Activated naive CD4-positive, alpha-beta T cell treated with anti-CD3 and anti-CD28 coated beads, Interleukin-2, amount 50 U/mL, for 72 hours (primary cell): ENCODE measurements at places on chromosomes 16 and 17. TPM values are rescaled to one million over a fixed set of nuclear protein-coding genes. Genes with fewer than 3 reads are reported as not detected.

- no peak for DNase-seq
Observed at GRCh38 chr17:83012200-83012785, 67.1 kb upstream of the METRNL start.

GRCh38 chr17:64129515-64129764 is 504 bp downstream of the ERN1 start:
- DNase-seq: no peak

DNA sequence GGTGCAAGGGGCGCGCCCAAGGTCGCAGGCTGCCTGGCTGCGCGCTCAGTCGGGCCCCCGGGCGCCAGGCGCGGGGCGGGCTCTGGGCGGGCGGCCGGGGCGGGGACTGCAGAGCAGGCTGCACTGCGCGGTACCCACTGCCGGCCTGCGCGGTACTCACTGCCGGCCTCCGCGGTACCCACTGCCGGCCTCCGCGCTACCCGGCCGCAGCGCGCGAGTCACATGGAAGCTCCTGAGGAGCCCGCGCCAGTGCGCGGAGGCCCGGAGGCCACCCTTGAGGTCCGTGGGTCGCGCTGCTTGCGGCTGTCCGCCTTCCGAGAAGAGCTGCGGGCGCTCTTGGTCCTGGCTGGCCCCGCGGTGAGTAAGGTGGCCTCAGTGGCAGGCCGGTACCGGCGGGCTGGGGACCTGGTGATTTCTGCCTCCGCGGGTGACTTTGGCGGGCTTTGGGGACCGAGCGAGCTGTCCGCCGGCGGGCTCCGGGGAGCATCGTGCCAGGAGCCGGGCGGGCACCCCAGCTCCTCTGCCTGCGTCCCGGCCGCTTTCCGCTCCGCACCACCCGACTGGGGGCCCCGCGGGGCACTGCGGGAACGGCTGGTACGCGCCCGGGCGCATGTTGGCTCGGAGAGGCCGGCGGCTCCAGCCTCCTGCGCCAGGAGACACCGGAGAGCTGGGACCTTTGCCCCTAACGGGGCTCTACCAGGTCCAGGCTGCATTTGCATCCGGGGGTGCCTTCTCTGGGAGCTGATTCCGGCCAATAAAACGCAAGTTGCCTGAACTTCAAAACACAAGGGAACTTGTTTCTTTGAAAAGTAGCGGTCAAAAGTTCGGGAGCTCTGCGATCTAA is at the start of gene SLC47A1:
TSS of gene SLC47A1 (plus strand) at position 137 of the 844 bp plus-strand sequence. CDS start at position 223, 86 bp downstream.
- peak; percentile 20 for DNase-seq

DNA sequence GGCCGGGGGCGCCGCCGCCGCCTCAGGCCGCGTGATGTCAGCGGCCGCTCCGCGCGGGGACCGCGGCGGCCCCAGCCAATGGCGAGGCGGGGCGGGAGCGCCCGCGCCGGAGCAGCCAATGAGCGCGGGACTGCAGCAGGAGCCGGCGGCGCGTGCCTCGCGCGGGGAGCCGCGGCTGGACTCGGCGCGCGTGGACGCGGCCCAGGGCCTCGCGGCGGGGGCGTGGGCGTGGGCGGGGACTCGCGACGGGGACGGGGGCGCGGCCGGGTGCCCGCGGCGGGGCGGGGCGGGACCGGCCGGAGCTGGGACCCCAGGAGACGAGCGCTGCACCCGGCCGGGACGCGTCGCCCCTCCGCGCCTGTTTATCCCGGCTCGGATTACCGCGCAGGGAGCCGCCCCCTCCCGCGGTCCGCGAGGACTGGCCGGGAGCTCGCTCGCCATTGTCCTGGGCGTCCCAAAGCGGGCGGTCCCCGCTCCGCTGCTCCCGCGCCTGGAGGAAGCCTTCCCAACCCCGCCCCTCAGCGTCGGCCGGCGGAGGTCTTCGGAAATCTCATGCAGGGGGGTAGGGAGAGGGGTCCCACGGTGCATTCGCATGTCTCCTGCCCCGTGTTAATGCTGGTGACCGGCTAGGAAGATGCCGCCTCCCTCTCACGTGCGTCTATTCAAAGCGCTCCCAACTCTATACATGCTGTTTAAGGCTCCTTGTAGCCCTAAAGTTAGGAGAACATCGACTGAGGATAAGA is at the start of gene RNF157:
TSS of gene RNF157 (minus strand) at position 33 of the 743 bp plus-strand sequence. CDS start 253 bp downstream, outside the sequence.
- DNase-seq: peak; percentile 71

DNA sequence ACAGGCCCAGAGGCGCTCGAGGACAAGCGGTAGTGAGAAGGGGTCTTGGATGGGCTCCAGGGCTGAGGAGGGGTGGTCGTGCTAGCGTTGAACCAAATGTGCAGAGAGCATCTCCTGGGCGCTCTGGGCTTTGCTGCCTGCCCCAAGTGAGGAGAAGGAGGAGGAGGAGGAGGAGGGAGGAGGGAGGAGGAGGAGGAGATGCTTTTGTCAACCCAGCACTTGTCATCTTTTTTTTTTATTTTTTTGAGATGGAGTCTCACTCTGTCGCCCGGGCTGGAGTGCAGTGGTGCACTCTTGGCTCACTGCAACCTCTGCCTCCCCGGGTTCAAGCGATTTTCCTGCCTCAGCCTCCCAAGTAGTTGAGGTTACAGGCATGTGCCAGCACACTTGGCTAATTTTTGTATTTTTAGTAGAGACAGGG is 59.8 kb downstream of the PGS1 start:
- DNase-seq: no peak

GRCh38 chr16:24150282-24150681 is 105.9 kb upstream of the CACNG3 start:
- DNase-seq: no peak

C1QL1 gene
- total RNA-seq: not detected

DNA sequence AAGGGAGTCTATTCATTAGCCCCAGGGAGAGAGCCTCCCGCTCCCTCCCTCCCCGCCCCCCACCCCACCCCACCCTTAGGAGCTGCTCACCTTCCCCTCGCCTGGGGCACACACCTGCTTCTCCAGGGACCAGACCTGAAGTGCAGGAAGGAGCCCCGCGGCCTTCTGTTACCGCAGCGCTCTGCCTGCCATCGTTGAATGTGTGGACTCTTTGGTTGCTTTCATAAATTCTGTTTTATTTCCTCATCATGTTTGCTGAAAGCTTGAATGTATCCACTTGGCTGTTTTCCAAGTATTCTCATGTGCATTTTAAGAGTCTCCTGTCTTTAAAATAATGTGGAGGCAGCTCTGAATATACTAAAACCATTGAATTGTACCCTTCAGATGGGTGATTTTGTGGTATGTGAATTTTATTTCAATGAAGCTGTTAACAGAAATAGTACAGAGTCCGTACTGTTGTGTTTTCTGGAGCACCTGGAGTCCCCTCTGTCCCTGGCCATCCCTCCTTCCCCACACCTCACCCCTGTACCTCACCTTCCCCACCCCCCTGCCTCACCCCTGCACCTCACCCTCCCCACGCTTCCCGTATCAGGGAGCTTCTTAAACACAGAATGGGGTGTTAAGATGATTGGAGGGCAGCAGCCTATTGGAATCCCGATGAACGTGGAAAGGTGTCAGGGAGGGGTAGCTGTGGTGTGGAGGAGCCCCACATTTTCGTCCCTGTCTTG is 25.5 kb downstream of the RAB11FIP3 start:
- no peak for DNase-seq

DNA sequence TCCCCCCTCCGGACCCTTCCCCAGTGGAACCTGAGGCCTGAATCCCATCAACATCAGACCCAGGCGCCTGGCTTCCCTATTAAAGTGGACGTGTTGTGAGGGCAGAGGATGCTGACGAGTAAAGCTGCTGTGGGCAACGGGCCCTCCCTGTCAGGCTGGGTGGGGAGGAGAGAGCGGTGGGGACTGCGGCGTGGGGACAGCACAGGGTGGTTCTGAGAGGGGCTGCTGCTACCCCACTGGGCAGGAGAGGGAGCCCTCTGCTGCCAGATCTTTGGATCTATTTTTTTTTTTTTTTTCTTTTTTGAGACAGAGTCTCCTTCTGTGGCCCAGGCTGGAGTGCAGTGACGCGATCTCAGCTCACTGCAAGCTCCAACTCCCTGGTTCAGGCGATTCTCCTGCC is 5.9 kb downstream of the CA5A start:
- no peak for DNase-seq

XAF1 gene
- total RNA-seq: 6.5 TPM

GRCh38 chr16:68290450-68290849 is 20.3 kb downstream of the SLC7A6OS start:
- DNase-seq: no peak

DNA sequence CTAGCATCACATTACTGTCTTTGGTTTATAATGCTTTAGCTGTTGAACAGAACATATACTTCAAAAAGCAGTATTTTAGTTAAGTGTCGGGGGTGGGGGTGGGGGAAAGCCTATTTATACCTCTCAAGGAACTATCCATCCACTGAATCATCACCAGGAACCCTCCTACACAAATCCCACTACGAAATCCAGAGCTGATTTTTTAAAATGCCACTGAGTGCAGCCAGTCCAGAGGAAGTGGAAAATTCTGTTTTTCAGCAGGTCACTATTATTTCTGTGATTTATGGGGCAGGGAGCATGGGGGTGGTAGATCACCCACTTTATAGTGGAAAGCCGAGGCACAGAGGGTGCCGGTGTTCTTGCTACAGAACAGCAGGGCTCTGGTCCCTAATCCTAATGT is 284.1 kb downstream of the SOX9 start:
- no peak for DNase-seq

GRCh38 chr17:44084131-44084538 is 13.6 kb downstream of the G6PC3 start:
- DNase-seq: no peak

RAMP2 gene
- total RNA-seq: not detected

DNA sequence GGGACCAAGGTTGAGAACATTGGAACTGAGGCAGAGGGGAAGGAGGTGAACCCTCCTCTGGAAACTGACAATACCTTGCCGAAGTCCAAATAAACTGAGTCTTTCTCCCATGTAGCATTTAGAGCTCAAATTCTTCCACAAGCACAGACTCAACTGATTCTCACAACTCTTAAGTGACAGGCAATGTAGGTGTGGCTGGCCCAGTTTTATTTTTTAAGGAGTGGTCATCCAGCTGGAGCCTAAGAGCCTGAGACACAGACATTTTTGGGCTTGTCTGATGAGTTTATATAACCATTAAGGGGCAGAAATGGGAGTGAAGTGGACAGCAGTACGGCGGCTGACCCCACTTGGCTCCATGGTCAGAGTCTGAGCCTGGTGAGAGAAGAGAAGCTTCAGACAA is 10.8 kb downstream of the RCVRN start:
- DNase-seq: no peak

USH1G gene
- not detected for total RNA-seq

SHISA6 gene
- total RNA-seq: not detected

- no peak for DNase-seq
Observed at GRCh38 chr17:76529224-76530094, 8.1 kb downstream of the CYGB start.

KRTAP16-1 gene
- not detected for total RNA-seq

GRCh38 chr16:15418206-15418605 is 16.2 kb upstream of the BMERB1 start:
- no peak for DNase-seq

TUBB3 gene
- not detected for total RNA-seq
